B cell (primary cell): ENCODE measurements at places on chromosomes 4 and X. TPM values are rescaled to one million over a fixed set of nuclear protein-coding genes. Genes with fewer than 3 reads are reported as not detected.

DNA sequence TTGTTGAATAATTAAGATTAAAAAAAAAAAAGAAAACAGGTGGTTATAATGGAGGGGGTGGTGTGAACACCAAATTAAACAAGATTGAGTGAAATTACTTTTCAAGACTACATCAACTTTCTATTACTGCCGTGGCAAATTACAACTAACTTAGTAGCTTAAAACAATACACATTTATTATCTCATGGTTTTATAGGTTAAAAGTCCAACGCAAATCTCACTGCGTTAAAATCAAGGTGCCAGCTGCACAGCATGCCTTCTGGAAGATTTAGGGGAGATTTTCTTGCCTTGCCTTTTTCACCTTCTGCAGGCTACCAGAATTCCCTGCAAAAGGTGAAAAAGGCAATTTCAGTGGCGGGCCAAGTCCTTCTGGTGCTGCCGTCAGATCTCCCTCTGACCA, 58.5 kb downstream of the ATXN3L start:
- peaks cover 47% of the 10 kb centered on the region for H3K4me1 ChIP-seq
- H3K27me3 ChIP-seq: no peaks in the 10 kb centered on the region
- no peak overlapping the region for H3K4me3 ChIP-seq
- H3K27ac ChIP-seq: no peak overlapping the region

GRCh38 chr4:140152013-140152703, 1.8 kb downstream of the MAML3 start:
- H3K4me1 ChIP-seq: peaks cover 40% of the 10 kb centered on the region
- peaks cover 41% of the 10 kb centered on the region for H3K27me3 ChIP-seq
- no peaks in the 10 kb centered on the region for H3K36me3 ChIP-seq
- peak; percentile 83 for DNase-seq

DNA sequence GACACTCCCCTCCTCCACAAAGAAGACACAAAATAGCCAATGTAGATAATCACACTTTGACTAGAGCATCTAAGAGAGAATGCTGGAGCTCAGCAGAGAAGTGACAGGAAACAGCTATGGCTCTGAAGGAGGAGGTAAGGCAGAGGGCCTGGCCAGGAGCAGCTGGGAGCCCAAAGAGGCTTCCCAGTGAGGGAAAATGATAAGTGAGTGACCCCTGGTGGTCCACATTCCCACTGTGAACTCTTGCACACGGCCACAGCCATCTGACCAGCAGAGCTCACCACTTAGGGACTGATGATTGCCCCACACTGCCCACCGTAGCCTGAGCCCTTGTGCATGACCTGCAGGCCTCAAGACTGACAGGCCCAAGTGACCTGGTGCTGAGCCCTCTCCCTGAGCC, 162.7 kb upstream of the GALNTL6 start:
- no peak for DNase-seq
- H3K4me3 ChIP-seq: no peak overlapping the region
- H3K27me3 ChIP-seq: no peaks in the 10 kb centered on the region
- H3K27ac ChIP-seq: no peak overlapping the region

DNA sequence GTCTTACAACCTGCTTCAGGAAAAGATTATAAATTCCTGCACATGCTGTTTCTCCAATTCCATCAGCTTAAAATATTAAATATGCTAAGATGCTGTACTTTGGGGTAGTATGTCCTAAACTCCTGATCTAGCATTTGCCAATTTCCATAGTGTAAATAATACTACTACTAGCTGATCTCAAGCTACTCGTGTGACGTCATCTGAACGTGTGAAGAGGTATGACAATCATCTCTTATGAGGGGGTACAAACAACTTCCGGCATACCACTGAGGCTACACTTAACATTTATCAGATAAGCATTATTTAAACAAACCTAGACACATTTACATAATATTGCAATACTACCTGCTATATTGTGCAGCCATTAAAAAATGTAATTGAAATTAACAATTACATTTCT, 52.4 kb upstream of the APELA start:
- H3K27ac ChIP-seq: no peak overlapping the region
- H3K4me3 ChIP-seq: no peak overlapping the region
- H3K4me1 ChIP-seq: no peaks in the 10 kb centered on the region

DNA sequence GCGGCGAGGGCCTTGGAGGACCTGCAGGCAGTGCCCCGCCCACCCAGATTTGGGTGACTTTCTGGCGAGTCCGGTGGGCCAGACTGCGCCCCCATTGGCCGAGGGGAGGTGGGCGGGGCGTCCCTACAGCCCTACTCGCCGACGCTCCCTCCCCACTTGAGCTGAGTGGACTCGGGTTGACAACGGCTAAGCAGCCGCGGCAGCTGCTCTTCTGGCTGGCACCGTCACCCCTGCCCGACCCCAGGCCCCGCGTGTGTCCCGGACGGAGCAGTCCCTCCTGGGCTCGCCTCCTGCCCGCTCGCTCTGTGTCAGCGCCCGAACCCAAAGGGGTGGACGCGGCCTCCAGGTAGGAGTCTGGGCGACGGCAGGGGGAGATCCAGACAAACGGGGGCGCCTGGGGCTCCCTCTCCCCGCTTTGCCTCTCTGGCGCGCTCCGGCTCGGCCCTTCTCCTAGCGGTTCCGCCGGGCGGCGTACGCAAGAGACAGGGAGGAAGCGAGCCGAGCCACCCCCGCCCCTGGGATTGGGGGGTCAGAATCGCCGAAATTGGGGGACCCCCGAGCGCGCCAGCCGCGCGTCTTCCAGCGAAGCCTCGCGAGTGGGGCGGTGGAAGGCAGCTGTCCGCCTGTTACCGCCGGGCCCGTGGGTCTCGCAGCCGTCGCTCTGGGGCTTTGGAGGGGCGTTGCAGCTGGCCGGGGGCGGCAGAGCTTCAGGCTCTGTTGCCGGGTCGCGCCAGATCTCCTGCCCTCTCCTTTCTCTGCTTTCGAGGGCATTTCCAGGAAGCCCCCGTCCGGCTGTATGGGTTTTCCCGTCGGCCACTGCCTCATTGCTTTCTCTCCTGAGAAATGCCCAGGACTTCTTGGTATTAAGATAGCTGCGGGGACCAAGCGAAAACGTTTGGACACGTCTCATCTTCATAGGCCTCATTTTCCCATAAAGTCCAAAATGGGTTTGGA, 46.3 kb downstream of the STARD8 start:
- H3K27ac ChIP-seq: no peak overlapping the region
- no peaks in the 10 kb centered on the region for H3K36me3 ChIP-seq
- H3K27me3 ChIP-seq: no peaks in the 10 kb centered on the region
- peak; percentile 7 for DNase-seq
- H3K4me3 ChIP-seq: peak overlapping the region; percentile 17

Gene SHROOM2
- total RNA-seq: not detected in 2 replicates

GRCh38 chr4:86554646-86555045, 39.5 kb upstream of the PTPN13 start:
- H3K4me1 ChIP-seq: no peaks in the 10 kb centered on the region
- no peak for DNase-seq
- H3K27ac ChIP-seq: no peak overlapping the region
- H3K4me3 ChIP-seq: no peak overlapping the region
- no peaks in the 10 kb centered on the region for H3K27me3 ChIP-seq

Gene MAGEA6
- total RNA-seq: not detected in 2 replicates

Gene PPP1R2C
- total RNA-seq: not detected in 2 replicates

Gene CT47A7
- not detected in 2 replicates for total RNA-seq

GRCh38 chr4:26836539-26836938, 24.1 kb upstream of the STIM2 start:
- no peaks in the 10 kb centered on the region for H3K36me3 ChIP-seq
- H3K27me3 ChIP-seq: peaks cover 21% of the 10 kb centered on the region
- peaks cover 15% of the 10 kb centered on the region for H3K4me1 ChIP-seq
- no peak for DNase-seq
- H3K4me3 ChIP-seq: no peak overlapping the region

DNA sequence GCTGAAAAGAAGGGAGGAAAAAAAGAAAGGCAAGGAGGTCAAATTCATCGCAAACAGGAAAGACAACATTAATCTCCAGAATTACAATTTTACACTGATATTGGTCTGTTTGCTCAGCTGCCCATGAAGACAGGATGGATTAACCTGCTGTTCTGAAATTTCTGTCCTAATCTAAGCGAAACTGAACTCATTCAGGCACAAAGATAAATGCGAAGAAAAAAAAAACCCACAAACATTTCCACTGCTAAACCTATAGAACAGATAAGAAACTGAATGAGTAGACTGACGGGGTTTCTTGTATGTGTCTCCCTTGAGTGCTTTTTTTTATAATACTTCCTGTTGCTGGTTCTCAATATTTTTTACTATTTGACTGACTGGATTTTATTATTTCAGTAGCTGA, 251.8 kb upstream of the FTHL17 start:
- H3K27me3 ChIP-seq: no peaks in the 10 kb centered on the region
- no peaks in the 10 kb centered on the region for H3K36me3 ChIP-seq
- no peak for DNase-seq
- H3K4me1 ChIP-seq: no peaks in the 10 kb centered on the region
- H3K4me3 ChIP-seq: no peak overlapping the region
- H3K27ac ChIP-seq: no peak overlapping the region

Gene ACE2
- not detected in 2 replicates for total RNA-seq

DNA sequence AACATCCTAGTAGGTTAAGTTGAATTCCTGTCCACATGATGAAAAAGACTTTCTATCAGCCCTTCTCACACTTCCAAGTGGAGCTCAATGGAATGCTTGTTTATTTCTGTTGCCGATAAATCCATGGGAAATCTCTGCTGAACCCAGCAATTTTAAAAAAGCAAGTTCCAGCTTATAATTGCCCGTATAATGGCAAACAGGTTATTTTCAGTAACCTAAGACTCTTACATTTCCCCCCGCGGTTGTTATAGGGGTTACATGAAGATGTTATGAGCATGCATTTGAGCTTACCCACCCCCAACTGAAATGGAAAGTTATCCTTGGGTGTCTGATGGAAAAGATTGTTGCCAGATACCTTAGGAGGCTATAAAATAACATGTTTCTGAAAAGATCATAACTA, 136.2 kb downstream of the PALLD start:
- H3K36me3 ChIP-seq: no peaks in the 10 kb centered on the region
- no peak overlapping the region for H3K4me3 ChIP-seq
- DNase-seq: no peak
- H3K27me3 ChIP-seq: peaks cover 46% of the 10 kb centered on the region
- H3K4me1 ChIP-seq: peaks cover 7% of the 10 kb centered on the region
